NCI-H524 treated with DMSO at 0.1 percent for 48 hours (cell line): ENCODE measurements at places on chromosomes 2 and 18.

- no peak for DNase-seq
Measured at GRCh38 chr18:10497206-10497749, 28.5 kb upstream of the NAPG start.

DNA sequence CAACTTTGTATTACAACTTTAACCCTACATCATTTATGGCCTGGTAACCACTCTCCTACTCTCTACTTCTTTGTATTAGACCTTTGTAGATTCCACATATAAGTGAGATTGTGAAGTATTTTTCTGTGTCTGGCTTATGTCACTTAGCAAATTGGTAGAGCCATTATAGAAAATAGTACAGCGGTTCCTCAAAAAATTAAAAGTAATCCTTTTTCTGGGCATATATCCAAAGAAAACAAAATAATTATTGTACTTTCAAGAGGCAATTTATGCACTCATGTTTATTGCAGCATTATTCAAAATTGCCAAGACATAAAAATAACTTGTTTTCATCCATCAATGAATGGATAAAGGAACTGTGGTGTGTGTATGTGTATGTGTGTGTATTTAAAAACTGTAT is 537.5 kb upstream of the FSIP2 start:
- DNase-seq = no peak

DNA sequence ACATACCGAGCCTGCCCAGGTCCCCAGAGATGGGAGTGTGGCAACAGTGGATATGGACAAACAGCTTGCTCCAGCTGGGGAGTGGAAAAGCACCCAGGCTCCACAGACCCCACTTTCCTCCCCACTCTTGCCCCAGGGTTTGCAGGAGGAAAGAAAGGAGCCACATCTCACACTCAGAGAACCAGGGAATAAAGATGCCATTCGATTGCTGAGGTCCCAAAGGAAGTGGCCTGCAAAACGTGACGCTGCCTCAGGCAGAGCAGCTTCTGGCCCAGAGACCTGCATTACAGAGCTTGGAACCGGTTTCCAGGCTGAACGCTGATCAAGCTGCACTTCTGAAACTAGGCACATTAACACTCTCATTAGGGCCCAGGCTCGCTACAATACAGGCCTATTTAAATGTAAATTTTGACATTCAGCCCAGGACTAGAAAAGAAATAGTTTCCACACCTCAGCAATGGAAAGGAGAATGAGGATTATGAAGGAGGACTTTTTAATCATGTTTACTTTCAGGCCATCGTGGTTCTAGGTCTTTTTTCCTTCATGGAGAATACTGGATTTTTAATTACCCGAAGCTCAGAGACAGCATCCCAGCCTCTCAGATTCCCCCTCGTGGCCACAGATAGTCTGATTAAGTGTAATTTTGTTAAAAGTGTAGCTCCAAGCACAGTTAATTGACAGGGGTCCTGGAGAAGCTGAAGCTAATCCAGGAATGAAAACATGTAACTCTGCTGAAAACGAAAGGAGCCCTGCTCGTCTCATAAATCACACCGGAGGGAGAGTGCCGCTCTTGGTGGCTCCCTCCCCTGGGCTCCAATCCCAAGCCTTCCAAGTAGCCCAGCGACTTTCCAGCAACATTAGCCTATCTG is 221.3 kb upstream of the RAB6C start:
- DNase-seq = no peak

DNA sequence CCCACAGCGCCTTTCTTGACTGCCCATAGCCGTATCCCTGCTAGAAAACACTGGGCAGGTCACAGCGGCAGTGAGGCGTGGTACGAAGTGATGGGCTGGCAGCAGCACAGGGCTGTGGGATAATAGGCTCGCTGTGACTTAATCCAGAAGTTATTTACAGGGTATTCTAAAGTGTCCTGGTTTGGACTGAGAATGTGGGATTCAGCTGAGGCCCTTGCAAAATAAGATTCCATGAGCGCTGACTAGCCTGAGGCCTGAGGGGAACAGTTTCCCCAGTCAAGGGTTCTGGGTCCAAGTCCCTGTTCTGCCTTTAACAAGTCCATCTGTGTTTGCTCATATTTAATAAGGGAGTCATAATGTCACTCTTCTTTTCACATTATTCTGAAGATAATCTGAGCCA is 34.6 kb downstream of the SETBP1 start:
- no peak for DNase-seq

DNA sequence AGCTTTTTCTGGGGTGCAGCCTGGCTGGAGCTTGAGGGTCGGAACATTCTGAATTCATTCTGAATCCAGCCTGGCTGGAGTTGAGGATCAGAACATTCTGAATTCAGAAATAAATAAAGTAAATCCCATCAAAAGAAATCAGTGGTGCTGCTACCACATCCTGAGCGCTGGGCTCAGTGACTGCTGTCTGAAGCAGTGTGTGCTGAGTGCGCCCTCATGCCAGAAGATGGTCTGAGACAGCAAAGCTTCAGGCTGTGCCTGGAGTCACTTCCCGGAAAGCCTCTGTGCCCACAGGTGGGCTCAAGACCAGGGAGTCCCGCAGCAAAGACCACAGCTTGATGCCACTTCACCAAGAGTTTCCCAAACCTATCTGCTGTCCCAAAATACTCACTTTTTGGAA is 187.9 kb downstream of the VAPA start:
- DNase-seq = no peak

- DNase-seq = no peak
Measured at GRCh38 chr2:132417430-132418035, 928 bp downstream of the GPR39 start.

GRCh38 chr18:11887328-11888128 is 20.6 kb downstream of the MPPE1 start:
- no peak for DNase-seq
